Ovary (tissue), 10 donors: ENCODE measurements at places on chromosomes 3 and 15.
A peak's percentile ranks its signal among the peaks of the same experiment; 100 is the strongest.

DNA sequence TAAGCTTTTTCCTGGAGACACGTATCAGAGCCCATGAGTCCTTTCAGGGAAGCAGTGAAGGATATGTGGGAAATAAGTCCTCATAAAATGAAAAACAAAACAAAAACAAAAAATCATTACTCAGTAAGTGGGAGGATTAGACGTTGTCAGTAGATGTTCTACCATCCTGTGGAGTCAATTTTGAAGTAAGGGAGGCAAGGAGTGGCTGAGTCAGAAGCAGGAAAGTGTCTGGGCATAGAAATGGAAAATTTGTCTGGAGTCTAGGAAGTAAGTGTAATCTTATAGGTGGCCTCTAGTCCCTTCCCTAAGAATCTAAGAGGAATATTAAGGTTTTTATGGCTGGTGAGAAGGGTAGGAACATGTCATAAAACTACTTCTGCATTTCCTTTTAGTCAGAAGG is 339.8 kb upstream of the SEMA6D start:
- no peak for DNase-seq

DNA sequence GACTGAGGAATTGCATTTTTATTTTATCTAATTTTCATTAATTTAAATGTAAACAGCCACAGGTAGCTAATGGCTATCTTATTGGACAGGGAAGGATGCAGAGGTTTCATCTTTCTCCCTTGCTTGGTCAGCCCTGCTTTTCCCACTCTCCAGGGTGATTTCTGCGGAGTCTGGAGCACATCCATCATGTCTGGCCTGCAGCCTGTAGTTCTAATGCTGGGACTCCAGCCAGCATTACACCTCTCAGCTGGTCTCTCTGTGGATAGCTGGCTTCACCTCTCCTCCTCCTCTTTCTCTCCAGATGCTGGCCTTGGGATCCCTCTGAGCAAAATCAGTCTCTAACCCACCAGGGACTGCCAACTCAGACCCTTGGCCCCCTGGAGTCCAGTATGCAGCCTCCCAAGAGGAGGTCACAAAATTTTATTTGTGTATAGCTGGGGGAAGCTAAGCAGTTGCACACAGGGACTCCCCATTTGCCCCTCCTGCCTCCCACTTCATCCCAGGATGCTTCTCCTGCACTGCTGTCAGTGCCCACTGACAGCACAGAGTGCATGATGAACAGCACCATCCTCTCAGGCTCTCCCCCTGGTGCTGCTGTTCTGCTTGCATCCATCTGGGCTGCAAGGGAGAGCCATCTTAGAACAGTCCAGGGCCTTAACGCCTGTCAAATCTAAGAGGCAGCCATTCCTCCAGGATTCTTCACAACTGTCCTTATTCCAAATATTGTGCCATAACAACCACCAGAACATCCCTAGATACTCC is 1.7 kb downstream of the BFSP2 start:
- peak; percentile 39 for DNase-seq

GRCh38 chr3:90011131-90011530 is 903.7 kb downstream of the EPHA3 start:
- DNase-seq, result no peak

DNA sequence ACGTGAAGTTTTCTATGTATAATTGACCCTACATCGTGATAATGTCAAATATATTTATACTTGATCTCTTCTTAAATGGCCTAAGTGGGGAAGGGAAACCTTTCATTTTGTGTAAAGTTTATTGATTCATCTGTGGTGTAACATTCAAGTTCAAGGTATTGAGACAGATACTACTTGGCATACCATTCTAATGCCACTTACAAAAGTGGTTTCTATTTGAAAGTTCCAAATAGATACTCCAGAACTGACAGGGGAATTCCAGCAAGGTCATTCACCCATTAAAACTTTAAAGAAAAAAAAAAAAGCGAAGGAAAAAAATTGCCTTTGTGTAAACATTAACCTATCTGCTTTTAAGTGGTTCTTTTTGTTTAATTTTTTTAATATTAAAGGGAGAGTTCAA is 45.3 kb upstream of the MAP3K13 start:
- DNase-seq, result no peak

GRCh38 chr15:88918738-88919137 is 5.6 kb upstream of the MFGE8 start:
- DNase-seq, result no peak

DNA sequence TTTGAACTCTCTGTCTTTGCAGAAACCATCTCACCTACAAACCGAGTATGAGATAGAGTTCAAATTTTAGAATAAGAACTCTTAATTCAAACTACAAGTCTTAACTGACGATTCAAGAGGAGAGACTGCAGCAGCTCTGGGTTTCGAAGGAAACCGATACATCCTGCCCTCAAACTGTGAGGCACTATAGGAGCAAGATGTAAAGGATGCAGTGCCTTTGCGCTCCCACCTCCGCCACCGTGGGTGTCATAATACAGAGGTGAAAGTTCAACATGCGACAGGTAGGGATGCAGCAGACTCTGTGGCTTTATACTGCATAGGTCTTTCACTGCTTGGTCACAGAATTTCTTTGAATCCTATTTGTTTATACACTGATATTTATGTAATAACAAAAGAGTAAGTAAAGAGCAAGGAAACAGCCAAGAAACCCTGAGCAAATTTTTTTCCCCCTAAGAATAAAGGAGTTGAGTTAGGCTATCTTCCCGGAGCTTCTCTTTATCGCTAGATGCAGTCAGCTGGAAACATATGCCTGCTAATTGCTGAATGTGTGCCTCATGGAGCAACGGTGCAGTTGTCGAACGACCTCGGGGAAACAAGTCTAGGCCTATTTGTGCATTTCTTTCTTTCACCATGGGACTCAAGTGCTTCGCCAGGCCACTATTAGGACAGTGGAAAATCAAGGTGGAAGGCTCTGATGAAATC is 1097.6 kb upstream of the CFAP20DC start:
- DNase-seq, result no peak
